SIG-M5 (cell line): ENCODE measurements at places on chromosomes 2 and 18.

GRCh38 chr2:224333726-224334482 is 68.0 kb downstream of the FAM124B start:
- DNase-seq = no peak

DNA sequence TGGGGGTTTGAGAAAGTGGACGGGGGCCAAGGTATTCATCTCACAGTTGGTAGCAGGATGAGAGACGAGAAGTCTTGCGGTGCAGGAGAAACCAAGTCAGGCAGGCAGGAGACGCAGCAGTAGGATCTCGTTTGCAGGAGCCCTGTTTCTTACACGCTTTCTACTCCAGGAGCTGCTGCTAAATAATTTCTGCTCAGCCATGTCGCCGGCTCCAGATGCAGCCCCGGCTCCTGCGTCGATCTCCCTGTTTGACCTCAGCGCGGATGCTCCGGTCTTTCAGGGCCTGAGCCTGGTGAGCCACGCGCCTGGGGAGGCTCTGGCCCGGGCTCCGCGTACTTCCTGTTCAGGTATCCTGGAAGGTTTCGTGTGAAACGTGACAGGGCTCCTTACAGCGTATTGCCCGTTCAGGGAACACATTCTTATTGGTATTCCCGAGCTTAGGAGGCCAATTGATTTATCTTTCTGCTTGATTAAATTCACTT is 494 bp downstream of the ANKZF1 start:
- no peak for DNase-seq

- no peak for DNase-seq
Observed at GRCh38 chr18:59769129-59769865, 72.1 kb upstream of the CCBE1 start.

DNA sequence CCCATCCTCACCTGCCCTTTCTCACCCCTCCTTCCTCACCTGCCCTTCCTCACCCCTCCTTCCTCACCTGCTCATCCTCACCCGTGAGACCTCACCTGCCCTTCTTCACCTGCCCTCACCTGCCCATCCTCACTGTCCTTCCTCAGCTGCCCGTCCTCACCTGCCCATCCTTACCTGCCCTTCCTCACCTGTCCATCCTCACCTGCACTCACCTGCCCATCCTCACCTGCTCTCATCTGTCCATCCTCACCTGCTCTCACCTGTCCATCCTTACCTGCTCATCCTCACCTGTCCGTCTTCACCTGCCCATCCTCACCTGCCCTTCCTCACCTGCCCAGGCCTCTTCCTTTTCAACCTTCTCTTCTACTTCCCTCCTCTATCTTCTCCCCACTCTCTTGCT is 34.4 kb downstream of the KCNG2 start:
- DNase-seq = no peak

GRCh38 chr2:152367547-152368390 is 32.8 kb downstream of the FMNL2 start:
- no peak for DNase-seq
